ENCODE measurements at places on chromosomes 7 and 10.

- no peak for DNase-seq
Measured at GRCh38 chr10:111018021-111018420, 58.8 kb upstream of the ADRA2A start.

DNA sequence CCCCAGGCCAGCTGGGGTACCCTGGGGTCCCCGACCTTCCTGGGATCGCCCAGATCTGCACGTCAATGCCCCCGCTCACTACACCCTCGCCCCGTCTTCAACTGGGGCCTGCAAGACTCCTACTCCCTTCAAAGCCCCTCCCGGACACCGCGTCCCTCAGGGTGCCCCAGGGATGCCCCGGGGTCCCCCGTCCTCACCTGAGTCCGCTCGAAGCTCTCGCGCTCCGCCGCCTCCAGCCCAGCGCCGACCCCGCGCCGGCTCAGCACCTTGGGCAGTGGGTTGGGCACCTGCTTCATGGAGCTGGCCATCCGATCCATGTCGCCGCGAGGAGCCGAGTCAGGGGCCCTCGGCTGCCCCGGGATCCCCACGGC lies at the start of gene HIP1:
Gene HIP1 (minus strand): TSS at position 338 of the 371 bp plus-strand sequence. CDS start 21 bp downstream, at position 317.
- no peak for DNase-seq

DNA sequence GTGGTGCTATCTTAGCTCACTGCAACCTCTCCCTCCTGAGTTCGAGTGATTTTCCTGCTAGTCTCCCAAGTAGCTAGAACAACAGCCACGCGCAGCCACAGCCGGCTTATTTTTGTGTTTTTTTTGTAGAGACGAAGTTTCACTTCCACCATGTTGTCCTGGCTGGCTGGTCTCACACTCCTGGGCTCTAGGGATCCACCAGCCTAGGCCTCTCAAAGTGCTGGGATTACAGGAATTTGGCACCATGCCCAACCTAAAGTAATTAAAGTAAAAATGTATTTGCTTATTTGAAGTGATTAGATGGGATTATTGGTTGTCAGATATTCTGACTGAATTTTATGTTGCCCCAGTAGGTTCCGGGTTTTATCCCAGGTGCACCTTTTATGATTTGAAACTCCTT lies 22.7 kb downstream of the LUC7L2 start:
- no peak for DNase-seq

DNA sequence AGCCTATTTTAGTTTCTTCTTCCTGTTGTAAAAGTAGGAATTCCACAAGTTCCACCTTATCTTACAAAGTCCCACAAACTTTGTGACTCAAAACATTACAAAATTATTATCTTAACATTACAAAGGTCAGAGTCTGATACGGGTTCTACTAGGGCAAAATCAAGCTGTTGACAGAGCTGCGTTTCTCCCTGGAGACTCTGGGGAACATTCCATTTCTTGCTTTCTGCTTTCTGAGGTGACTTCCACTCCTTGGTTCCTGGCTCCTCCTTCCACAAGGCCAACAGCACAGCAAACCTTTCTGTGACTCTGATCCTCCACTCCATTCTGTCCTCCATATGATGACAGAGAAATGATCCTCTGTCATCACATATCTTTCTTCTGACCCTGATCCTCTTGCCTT lies 10.6 kb downstream of the OR2F1 start:
- DNase-seq: no peak

DNA sequence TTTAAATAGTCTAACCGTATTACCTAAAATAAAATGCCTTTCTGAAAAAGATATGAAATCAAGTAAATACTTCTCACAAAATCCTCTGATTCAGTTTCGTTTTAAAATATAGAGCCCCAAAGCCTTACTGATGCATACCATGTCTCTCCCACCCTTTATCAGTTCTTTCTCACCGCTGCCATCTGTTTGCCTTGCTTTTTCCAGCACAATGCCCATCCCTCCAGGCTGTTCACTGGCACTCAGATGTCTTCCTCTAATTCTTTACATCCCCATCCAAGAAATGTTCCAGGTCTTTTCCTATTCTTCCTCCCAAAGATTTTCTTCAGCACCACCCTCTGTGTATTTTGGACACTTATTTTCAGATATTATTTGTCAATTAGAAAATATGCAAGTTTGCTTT lies 116.5 kb upstream of the LRRN3 start:
- DNase-seq: no peak

DNA sequence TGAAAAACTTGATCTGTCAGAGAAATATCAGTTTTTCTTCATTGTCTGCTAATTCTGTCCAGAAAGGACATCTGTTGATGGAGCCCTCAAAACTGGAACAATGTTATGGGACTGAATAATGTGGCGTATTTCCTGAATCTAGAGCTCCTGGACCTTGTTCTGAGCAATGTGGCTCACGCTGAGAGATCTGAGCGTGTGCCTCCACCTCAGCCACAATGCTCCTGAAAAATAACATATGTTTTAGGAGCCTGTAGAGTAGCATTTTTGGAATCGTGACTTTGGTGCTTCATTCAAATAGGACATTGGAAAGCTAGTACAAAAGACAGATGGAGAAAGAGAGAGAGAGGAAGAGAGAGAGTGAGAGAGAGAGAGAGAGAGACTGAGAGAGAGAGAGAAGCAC lies 110.3 kb downstream of the BMPER start:
- no peak for DNase-seq

- DNase-seq: no peak
Measured at GRCh38 chr10:32995751-32996150, 37.7 kb upstream of the ITGB1 start.

DNA sequence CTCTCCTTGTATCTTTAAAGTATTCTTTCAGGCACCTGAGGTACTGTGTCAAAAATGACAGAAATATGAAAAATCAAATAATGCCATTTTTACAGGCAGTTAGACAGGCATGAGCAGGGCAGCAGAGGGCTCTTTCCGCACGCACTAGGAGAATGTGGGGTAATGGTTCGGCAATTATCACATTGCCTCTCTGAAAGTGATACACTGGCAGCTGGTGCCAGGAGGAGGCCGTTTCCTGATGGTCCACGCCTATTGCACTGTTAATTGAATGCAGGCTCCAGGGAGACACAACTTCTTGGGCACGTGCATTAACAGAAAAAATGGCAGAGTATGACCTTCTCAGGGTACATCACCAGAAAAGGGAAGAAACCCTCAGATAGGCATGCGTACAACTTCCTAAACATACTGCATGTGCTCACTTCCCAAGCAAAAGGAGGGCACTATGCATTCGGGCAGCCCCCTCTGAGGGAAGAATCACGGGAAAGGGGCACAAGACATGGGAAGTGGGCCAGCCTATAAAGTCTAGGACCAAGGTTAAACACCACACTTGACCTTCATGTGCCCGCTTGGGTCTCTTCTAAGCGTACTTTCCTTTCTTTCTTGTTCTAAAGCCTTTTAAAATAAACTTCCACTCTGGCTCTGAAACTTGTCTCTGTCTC lies 161.7 kb downstream of the TNS3 start:
- no peak for DNase-seq

- DNase-seq: no peak
Measured at GRCh38 chr7:1058821-1059199, 14.5 kb downstream of the GPR146 start.

- peak; percentile 64 for DNase-seq
Measured at GRCh38 chr10:22927661-22928403, at the start of gene ARMC3. ARMC3 (plus strand) TSS chr10:22928053; CDS start chr10:22931997, 3,944 bp downstream.

DNA sequence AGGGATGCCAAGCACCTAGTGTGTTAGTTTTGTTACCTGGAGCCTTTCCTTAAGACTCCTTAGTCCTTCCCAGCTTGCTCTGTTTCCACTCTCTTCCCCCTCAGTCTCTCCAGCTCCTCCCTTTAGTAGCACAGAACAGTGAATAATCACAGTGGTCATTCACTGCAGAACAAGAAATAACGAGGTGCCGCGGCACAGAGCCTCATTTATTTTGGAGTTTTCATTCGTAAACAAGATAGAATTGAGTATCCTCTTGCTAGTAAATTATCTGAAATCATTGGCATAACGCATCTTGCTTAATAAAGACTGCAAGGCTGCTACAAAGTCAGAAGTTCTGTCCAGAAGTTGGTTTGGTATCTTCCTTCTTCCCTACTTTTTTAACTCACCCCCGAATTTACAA lies 129.3 kb upstream of the LANCL2 start:
- DNase-seq: no peak

DNA sequence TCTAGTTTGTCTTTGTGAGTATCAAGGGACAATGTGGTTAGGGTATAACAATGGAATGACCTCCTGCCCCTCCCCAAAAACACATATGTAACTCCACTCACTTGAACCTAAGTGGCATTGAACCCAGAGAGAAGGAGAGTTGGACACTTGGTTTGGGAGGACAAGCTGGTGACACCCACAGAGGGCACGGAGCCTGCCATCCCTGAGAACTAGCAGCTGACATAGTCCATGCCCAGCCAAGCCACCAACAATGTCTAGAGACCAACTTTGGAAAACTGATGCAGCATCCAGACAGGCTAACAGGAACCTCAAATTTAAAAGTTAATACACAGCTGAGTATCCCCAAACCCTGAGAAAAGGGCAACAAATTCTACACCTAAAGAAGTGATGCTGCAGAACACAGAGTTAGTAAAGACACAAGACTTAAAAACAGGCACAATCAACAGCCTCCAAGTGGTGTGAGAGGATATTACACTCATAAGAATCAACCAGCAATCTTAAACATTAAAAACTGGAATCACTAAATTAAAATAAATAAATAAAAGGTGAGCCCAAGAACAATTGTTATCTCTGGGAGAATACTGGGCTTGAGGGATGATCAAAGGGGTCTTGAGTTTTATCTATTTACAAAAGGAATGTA lies 27.2 kb downstream of the NUDCD3 start:
- DNase-seq: no peak

GRCh38 chr10:133440633-133441285 lies 13.0 kb upstream of the SCART1 start:
- no peak for DNase-seq

DNA sequence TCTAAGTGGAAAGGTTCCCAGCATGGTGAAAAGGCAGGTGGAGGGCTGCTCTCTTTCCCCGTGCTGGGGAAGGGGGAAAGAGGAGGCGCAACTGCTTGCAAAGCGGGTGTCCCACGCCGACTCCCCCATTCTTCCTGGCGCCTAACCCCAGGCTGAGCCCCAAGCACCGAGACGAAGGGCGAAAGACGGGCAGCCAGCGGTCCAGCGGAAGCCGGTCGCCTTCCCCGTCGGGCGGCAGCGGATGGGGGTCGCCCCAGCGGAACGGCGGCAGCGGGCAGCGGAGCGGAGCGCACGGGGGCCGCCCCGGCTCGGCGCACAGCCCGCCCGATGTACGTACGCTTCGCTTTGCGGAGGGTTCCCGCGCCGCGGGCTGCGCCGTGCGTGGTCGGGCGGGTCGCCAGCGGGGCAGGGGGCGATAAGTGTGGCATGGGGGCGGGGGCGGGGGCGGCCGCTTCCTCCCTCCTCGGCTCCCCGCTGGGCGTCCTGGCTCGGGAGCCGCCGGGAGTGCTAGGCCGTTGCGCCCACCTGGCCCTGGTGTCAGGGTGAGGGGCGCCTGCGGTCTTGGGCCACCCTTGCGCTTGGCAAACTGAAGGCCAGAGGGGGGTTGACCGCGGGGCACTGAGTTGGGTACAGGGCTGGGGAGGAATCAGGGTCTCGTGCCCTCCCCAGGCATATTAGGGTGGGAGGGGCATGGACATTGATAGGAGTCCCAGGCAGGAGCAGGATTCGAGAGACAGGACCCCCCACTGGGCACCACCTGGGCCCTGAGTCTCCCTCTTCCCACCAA lies 35.2 kb upstream of the HSPB1 start:
- DNase-seq: no peak

GRCh38 chr7:17976952-17977351 lies 36.7 kb upstream of the SNX13 start:
- DNase-seq: no peak

- peak; percentile 78 for DNase-seq
Measured at GRCh38 chr7:6636741-6637543, at the start of gene ZNF316. ZNF316 (plus strand) TSS chr7:6637318; CDS start chr7:6642410, 5,092 bp downstream.

DNA sequence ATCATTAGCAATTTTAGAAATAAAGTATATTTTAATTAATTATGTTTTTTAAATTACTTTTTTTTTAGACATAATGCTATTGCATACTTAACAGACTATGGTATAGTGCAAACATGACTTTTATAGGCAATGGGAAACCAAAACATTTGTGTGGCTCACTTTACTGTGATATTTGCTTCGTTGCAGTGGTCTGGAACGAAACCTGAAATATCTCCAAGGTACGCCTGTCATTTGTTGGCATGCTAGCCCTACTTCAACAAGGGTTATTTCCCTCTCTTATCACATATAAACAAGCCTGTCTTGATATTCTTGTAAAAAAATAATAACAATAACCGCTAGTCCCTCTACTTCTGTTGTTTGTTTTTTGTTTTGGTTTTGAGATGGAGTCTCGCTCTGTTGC lies 74.2 kb downstream of the TYW1B start:
- DNase-seq: no peak

- no peak for DNase-seq
Measured at GRCh38 chr10:32960022-32960421, 2.0 kb upstream of the ITGB1 start.

DNA sequence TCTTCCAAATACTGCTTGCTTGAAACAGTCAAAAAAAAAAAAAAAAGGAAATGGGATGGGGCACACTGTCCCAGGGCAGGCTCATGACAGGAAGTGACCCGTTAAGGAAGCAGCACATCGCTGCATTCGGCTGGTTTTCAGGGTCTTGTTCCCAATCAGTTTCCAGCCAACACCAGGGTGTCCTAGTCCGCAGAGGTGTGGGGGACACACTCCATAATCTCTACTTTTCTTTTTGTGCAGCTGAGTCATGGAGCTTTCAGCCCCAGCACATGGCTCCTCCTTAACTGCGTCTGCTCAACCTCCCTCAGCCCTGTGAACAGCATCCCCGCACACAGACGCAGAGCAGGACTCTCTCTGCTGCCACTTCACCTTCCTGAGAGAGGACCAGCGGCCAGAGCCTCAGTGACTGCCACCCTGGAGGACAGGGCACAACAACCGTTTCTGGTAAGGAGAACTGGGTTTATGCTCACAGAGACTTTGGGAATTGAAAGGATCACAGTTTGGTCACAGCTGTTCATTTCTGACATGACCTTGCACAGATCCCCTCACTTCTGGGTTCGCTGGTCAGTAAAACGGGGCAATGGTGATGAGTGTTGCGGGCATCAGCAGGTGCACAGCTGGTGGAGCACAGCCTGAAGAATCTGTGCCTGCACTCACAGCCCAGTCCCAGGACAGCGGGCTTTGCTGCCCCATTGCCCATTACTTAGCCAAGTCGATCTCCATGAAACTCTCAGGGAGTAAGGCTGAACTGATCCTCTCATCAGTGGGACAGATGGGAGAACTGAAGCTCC lies at the start of gene GIMAP5:
Gene GIMAP5 (plus strand): TSS at position 154 of the 791 bp plus-strand sequence. CDS start 3,467 bp downstream, outside the sequence.
- DNase-seq: no peak

GRCh38 chr10:71531485-71532446 lies 135.0 kb downstream of the CDH23 start:
- DNase-seq: no peak

DNA sequence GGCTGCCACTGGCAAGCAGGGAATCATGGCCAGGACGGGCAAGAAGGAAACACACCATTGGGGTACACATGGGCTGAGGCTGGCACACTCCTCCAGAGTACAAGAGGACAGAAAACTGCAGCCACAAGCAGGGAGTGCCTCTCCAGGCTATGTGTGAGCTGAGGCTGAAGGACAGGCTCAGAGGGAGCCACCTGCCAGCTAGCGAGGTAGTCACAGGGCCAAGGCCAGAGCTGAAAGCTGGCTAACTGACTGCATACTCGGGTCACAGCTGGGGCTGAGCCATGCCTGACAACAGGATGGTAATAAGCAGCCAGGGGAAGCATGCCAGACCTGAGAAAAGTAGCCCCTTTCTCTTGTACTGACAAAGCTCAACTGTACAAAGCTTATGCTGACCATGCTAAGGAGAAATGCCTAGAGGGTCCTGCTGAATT lies 52.0 kb downstream of the KIF5B start:
- no peak for DNase-seq

- no peak for DNase-seq
Measured at GRCh38 chr7:82404094-82404493, 39.5 kb downstream of the CACNA2D1 start.

Data from memory B cell (primary cell).